Effector memory CD4-positive, alpha-beta T cell (primary cell): ENCODE measurements at places on chromosomes 7 and 10.

- DNase-seq, result no peak
Measured at GRCh38 chr10:70433581-70434280, 7.8 kb downstream of the NODAL start.

- DNase-seq, result no peak
Measured at GRCh38 chr7:44197474-44197873, 3.3 kb upstream of the YKT6 start.

GRCh38 chr7:134368851-134369544 is 52.3 kb upstream of the SLC35B4 start:
- no peak for DNase-seq

GRCh38 chr10:76291175-76291574 is 859.8 kb downstream of the LRMDA start:
- DNase-seq, result no peak

DNA sequence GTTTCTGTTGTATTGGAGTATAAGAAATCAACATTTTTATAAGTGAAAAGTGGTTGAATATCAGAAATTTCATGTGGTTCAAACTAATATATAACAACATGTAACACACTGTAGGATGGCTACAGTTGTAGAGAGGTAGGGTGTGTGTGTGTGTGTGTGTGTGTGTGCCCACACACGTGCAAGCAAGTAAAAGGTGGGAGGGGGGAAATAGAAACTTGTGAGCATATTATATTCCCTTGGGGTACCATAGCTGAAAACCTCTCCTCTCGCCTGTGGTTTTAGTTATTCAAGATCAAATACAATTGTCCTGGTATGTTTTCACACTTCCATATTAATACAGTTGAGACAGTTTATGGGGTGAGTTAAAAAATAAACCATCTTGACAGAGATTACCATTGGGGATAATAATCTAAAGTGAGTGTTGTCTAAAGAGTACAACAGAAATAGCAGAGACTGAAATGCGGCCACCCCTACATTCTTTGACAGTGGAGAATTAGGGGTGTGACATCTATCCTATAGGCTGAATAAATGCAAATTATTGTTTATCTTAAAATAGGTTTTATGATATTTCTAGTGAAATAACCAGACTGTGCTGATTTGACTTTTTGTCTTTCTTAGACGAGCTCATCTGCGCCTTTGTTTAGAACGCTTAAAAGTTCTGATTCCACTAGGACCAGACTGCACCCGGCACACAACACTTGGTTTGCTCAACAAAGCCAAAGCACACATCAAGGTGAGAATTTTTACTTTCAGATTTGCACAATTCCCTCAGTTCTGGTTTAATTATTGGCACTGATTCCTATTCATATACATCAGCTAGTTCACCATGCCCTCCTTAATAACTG is 25.9 kb downstream of the SMNDC1 start:
- no peak for DNase-seq

DNA sequence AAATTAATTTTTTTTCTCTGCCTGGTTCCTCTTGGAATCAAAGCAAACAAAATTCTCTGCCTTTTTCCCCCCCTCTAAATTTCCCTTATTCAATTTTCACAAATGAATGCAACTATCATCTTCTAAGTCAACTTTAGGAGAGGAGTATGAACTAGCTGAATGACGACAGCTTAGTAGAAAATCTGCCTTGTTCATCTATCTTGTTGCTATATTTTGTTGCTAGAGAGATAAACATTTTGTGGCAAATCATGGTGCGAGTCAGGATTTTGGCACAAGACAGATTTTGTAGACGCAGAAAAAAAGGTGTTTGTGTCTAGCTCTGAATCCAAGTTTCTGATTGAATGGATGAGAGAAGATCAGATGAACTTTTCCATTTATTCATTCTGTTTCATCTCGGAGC is 81.0 kb upstream of the FZD8 start:
- DNase-seq, result no peak

- no peak for DNase-seq
Measured at GRCh38 chr7:155979566-155979965, 167.3 kb upstream of the SHH start.

DNA sequence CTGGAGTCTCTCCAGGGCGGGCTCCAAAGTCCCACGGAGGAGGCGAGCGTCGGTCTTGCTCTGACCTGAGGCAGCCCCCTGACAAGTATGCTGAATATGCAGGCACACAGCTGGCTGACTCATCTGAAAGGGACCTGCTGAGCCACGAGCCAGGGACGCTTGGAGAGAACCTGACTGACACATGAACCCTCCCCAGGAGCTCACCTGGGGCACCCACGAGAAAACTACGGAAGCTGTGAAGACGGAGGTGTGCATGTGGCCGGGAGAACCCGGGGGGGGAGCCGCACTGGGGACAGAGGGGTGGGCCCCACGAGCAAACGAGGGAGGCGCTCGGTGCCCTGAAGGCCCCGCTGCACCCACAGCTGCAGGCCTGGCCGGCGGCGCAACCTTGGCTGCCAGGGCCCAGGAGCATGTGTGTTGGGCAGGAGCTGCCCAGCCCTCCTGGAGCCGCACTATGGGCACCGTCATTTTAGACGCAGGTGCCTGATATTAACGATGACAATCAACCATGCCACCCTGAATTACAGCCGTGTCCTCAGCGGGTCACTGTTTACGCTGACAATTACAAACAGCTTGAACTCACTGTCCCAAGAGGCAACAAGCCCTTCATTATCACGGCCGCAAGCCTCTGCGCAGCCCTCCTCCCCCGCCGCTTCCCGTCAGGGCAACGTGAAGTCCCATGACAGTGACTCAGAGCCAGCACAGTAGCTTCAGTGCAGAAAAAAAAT is 64.7 kb downstream of the DIP2C start:
- DNase-seq, result no peak

DNA sequence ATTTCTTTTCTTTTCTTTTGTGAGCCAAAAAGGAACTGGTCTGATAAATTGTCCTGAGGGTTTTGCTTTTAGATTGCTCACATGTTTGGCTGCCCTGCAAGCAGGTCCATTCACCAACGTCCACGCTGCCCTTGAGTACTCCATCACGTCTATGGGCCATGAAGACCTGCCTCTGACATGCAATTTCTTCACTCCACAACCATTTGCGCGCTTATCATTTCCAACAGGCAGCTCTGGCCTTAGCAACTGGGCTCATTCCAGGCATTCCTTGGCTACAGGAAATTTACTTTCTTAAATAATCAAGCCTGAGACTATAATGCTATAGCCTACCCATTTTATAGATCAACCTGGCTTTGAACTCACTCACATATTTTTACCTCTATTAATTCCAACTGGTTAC is 408.3 kb upstream of the C7orf33 start:
- DNase-seq, result no peak

DNA sequence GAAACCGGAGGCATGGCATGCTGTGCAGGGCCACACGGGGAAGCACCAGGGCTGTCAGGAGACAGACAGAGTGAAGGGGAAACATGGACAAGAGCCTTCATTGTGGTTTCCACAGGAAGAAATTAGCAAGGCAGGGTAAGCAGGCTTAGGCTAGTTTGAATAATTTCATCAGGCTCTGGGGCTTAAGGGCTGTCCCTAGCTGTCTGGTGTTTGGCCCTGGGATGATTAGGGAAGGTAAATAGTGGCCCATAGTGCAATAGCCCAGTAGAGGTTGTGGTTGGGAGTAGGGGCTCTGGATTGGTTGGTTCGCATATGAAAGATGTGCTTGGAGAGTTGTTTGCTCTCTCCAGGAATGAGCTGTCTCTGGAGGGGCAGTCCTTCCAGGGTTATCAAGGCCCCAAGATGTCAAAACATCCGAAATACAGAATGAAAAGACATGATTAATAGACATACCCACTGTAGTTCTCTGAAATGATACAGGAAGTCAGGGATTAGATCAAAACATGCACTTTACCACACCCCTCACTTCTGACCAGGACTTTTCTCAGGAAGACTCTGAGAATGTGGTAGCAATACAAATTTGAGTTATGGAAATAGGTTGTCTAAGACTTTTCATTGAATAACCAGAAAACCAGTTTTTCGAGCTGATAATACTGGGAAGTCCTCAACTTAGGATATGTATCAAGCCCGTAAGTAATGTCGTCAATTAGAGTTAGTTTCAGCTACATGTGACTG is 224.9 kb upstream of the NFE2L3 start:
- no peak for DNase-seq

GRCh38 chr10:1724921-1725488 is 12.3 kb downstream of the ADARB2 start:
- no peak for DNase-seq

GRCh38 chr7:71157757-71158156 is 25.8 kb downstream of the GALNT17 start:
- no peak for DNase-seq

GRCh38 chr7:921581-922333 is 32.7 kb downstream of the ADAP1 start:
- no peak for DNase-seq
